Esophagus muscularis mucosa (tissue), 4 donors: ENCODE measurements at places on chromosomes 2 and 18. TPM values are rescaled to one million over a fixed set of nuclear protein-coding genes. Genes with fewer than 3 reads are reported as not detected.

GRCh38 chr2:96815326-96816126 lies 542 bp upstream of the CNNM3 start:
- no peak for DNase-seq

DNA sequence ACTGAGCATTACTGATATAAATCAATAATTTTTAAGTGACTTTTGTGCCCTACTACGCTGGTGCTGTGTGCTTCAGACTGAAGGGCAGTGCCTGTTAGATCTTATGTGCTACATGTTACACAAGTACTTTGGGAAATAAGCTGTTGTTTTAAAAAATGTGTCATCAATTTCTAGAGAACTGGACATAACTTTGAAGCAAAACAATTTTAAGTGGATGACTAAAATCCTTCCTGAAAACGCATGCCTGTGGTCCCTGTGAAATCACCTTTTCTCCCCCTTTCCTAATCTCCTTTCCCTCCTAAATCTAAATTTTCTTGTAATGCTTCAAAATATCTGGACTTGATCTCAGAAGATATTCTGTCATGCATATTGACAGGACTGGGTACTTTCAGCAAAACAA lies 7.1 kb upstream of the IL1RL1 start:
- DNase-seq, result no peak

SERPINB13 gene
- not detected for total RNA-seq

DNA sequence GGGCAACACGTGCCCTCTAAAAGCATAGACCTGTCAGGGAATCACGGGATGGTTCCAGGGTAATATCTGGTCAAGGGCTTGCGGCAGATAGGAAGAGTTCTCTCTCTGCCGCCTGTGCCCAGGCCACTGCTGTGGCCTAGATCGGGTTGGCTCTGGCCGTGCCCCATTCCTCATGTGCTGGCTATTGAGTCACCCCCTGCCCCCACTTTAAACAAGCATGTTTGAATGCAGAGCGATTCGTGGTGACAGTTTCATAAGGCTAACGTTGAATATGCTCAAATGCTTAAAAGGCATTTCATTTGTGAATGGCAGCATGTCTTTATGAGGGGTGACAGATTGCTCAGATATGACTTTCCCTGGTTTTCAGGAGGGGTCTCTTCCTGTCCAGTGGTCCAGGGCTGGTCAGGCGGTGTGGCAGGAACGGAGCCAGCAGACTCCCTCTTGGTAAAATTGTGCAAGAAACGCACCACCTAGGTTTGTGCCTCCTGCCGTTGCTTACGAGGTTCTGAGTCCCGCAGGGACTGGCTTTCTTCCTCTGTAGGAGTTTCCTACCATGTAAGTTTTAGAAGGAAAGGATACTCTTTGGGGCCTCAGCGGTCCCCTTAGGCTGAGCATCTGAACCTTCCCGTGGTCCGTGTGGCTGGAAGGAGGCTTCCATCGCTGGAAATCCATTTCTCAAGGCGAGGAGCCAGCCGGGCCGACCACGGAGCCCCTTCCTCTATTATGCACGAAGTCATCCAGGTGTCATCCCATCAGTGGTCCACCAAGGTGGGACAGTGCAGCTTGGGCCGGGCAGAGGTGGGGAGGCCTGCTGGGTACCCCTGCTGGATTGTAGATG lies 50.2 kb downstream of the AGAP1 start:
- no peak for DNase-seq

GRCh38 chr2:109647636-109648035 lies 33.5 kb downstream of the SOWAHC start:
- no peak for DNase-seq

DNA sequence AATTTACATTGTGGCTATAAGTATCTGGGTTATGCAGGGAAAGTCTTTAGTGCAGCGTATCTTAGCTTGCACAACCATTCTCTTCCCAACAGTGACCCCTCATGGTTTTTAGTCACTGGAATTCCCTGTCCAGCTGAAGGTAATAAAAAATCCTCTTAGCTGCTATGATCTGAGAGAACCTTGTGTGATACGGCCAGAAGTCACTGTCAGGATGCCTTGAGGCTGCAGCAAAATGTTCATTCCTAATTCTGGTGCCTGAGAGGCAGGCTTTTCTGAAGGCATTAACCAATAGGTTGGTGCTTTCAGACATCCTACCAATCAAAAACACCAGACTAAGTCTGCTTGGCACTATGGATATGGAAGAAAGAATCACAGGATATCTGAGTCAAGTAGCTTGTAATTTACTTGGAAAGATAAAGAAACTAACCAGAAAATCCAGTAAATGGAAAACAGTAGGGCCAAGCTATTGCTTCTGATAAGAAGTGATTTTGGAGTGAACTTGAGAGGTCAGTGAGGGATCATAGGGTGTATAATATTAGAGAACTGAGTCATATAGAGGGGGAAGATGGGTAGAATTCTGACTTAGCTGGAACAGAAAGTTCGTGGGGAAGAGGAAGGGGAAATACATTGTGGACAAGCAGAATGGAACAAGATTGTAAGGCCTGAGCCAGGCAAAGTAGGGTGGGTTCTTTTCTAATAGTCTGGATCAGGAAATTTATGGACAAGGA lies 89.0 kb upstream of the SLC14A2 start:
- DNase-seq, result no peak

FBXO48 gene
- 0.33 TPM for total RNA-seq

DNA sequence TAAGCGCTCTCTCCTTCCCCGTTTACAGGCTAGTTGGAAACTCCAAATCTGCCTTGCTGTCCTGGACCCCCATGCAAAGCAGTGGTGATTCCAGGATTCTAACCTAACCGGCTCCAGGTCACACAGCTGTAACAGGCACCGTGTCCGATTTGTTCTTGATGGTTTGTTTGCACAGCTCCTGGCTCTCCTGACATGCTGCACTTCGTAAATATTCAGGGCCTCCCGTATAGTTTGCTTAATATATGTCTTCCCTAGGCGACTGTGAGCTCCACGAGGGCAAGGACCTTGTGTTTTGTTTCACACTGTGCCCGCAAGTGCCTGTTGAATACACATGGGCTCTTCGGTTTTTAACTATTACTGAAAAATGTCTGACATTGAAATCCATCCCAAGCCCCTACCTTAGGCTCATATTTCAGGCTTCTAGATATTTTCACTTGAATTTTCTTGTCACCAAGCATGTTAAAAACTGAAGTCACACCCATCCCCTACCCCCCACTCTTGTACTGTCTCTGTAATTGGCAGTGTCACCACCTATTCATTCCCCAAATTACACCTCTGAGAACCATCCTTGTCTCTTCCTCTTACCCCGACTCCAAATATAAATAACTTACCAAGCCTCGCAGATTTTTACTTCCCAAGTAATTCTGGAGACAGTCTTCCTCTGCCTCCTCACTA lies 1.0 kb upstream of the PUM2 start:
- peak; percentile 92 for DNase-seq

DNA sequence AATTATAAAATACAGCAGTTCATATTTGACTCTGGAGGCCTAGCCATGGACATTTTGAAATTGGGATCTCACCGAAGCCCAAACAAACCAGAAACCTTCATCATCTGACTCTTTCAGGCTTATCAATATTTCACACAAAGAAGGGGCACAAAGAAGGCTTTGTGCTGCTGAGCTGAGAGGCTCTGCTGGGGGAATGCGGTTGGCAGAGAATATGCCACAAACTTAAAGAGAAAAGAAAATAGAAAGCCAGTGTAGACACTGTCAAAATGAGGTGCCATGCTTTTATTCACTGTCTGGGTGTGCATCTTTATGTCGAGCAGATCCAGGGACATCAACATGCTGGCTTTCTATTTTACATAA lies 162.6 kb downstream of the QPCT start:
- DNase-seq, result no peak

- DNase-seq, result no peak
Observed at GRCh38 chr2:240998995-240999791, 775 bp downstream of the SNED1 start.

ARHGEF4 gene
- total RNA-seq, result 25.5 TPM

DNA sequence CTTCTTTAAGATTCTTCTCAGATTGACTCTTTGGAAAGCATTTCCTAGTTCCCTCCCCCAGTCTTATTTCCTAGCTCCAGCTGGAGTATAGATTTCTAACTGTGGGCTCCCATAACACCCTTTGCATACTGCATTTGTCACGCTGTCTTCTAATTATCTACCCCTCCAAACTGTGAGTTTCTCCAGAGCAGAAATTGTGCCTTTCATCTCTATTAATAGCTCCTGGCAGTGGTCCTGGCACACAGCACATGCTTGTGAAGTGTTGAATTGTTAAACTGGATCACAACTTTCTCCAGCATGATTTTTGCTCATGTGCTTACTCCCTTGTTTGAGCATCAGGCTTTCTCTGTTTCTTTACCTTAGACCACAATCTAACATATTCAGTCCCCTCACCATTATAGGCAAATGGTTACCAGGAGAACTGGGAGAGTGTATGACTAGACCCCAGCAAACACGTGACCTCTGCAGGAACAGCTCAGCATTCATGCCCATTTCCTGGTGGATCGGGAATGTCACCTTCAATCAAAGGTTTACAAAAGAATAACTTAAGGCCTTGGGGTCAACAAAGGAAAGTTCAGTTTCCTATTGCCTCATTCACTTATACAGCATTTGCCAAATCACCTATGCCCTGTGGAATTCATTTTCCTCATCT lies 175.7 kb upstream of the TANK start:
- DNase-seq, result no peak

CNDP1 gene
- total RNA-seq, result not detected

DNA sequence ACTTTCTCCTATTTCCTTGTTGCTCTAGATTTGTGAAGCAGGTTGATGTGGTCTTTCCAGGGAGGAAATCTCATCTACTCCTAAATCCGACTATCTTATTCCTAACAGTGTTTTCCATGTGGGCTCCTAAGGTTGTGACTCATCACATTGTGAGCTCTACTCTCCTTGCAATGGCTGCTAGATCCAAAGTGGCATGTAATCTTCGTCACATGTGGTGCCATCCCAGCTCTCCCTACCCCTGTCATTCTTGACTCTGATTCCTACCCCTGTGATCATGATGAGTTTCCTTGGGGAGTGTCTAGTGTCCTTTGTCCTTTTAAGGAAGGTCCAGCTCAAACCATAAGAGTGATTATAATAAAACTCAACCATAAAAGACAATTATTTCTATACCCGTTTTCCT lies 47.3 kb upstream of the GULP1 start:
- no peak for DNase-seq

DNA sequence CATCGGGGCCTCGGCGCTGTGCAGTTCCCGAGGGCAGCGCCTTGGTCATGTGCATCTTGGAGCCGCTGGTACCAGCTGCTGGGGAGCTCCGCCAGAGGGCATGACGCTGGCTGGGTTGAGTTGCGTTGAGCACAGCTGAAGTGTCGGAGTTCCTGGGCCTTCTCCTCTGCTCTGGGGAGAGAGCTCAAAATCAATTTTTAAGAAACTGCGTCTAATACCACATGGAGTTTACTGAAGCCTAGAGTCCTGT lies 48.7 kb downstream of the GREB1 start:
- no peak for DNase-seq

FRZB gene
- total RNA-seq, result 10.1 TPM

PKDCC gene
- total RNA-seq, result 290 TPM

GRCh38 chr18:44033144-44033701 lies 647.5 kb upstream of the SETBP1 start:
- no peak for DNase-seq

DNA sequence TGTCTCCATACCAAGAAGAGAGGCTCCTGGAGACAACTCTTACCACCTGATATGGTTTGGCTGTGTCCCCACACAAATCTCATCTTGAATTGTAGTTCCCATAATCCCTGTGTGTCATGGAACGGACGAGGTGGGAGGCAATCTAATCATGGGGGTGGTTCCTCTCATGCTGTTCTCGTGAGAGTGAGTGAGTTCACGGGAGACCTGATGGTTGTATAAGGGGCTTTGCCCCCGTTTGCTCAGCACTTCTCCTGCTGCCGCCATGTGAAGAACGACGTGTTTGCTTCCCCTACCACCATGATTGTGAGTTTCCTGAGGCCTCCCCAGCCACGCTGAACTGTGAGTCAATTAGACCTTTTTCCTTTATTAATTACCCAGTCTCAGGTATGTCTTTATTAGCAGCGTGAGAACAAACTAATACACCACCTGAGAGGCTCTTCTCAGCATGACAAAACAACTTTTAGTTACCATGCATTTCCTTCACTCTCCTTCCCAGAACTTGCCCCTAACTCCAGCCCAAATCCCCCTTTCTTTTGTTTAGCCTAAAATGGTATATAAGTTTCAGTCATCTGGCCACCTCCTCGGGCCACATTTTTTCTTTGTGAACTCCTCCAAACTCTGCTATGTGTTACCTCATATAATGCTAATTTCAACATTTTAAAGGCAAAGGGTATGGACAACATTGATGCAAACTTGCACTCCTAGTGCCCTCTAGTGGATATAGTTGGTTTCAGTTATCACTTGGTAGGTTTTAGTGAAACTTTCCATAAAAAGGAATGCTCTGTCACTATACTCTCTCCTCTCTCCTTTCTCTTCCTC lies 58.6 kb upstream of the SLC25A52 start:
- DNase-seq, result no peak

DNA sequence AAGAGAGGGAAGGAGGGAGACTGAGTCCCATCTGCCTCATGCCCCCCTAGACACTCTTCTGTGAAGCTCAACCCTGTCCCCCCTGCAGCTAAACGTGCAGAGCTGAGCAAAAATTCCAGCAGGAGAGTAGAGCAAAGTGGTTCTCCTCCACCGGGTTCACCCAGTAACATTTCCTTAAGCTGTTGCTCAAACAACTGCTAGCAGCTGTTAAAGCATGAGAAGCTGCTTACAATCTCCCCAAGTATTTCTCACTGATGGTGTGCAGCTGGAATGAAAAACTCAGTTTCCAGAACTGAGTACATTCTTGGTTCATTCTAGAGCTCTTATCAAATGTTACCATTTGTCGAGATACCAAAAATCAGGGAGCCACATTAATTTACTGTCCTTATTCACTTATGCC lies 92.3 kb downstream of the STK39 start:
- peak; percentile 77 for DNase-seq

DNA sequence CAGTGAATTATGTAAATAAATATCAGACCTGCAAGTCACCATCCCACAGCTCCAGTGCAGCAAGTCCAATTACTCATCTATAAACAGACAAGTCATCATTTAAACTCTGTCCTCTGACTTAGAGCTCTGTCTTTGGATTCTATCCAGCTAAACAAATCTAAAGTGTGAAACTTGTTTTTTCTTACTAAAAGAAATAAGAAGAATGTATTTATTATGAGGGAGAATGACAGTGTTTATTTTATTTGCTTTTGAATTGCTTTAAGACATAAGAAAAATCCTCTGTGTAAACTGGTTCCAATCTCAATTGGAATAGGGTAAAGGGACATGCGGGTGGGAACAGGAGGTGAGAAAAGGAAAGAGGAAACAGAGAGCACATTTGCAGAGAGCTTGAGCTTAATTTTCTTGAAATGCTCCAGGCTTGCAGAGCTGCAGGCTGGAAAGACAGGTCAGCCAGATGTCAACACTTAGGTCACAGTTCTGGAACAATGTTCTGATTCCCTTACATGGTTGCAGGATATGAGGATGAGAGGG lies 355.8 kb downstream of the MEIS1 start:
- DNase-seq, result no peak

GRCh38 chr2:171124541-171124940 lies 36.2 kb downstream of the TLK1 start:
- DNase-seq, result no peak

NT5C1B gene
- not detected for total RNA-seq

GRCh38 chr2:53028225-53028624 lies 739.4 kb upstream of the CHAC2 start:
- DNase-seq, result no peak
